ENCODE measurements at places on chromosomes 4 and X.
A peak's percentile ranks its signal among the peaks of the same experiment; 100 is the strongest.

DNA sequence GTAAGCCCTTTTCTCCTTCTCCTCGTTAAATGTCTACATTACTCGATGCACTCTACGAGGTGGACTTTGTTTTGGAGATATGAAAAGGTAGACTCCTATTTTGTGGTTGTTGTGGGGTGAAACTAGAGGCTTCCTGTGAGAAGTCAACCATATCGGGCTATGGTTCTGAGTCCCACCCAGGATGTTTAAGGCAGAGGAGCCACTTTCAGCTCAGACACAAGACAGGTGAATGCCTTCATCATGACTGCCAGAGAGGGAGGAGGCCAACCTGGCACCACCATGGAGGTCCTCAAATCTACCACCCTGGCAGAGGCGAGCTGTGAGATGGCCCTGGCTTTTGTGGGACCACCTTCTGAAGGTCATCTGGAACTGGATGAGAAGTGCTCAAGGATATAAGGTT is 154.4 kb upstream of the KLF3 start:
- no peak for DNase-seq

DNA sequence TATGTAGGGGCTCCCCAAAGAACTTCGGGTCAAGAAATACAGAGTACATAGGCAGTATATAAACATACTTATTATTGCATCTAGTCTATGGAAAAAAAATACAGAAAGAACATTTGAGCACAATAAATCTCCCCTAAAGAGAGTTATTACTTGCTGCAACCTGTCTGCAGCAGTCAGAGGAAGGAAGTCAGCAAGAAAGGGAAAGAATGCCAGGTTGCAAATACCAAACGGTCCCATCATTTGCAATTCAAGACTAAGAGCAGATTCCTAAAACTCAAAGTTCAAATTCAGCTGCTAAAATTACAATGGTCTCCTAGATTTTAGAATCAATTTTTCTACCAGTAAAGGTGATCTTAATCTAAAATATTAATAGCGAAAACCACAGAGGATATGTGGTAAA is 236.2 kb upstream of the NUDT6 start:
- no peak for DNase-seq

- DNase-seq, result no peak
These were observed 125.5 kb downstream of the HTR2C start for GRCh38 chrX:114709406-114709805.

- DNase-seq, result no peak
These were observed 956 bp downstream of the TAPT1 start for GRCh38 chr4:16225167-16225862.

- no peak for DNase-seq
These were observed 68.1 kb upstream of the GRXCR1 start for GRCh38 chr4:42824278-42824977.

DNA sequence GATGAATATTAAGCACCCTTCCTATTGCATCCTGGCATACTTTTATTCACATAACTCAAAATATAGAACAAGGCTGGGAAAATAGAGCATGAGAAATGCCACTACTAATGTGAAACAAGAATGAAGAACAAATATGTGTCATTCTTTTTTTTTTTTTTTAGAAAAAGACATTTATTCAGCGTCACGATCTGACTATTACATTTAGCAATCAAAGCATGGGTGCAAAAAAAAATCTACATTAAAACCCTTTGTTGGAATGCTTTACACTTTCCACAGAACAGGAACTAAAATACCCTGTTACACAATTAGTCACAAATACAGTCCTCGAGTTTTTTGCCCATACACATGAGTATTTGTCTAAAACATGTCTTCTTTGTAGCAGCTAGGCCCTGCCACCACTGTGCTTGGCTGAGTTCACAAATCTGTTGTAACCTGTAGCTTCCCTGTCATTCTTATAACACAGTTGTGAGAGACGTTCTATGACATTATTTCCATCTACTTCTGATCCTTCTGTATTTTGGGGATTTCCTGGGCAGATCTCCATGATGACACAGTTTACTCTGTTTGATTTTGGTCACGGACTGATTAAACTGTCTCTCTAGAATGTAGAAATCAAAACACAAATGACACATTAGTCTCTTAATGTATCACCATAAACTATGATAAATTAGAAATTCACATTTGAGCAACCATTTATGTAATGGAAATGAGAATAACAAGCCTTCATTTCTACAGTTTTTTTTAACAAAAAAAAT is 9.4 kb upstream of the TET2 start:
- no peak for DNase-seq

GRCh38 chrX:25003066-25003849 is 12.5 kb downstream of the ARX start:
- no peak for DNase-seq

DNA sequence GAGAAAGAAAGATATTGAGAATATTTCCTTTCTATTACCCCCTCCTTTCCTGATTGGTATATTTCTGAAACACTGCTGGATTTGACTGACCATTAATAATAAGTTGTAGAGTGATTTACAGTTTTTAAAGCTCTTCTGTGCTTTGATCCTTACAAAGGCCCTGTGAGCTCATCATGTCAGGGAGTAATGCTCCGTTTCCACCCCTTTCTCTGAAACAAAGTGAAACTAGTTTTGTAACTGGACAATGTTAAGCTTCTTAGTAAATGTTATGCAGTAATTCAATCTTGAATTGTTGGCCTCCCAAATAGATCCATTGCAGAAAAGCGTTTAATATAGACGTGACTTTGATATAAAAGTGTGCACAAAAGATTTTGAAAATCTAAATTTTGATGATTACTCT is 190.1 kb upstream of the GNPDA2 start:
- no peak for DNase-seq

- no peak for DNase-seq
These were observed 29.8 kb upstream of the EPGN start for GRCh38 chr4:74278490-74278889.

DNA sequence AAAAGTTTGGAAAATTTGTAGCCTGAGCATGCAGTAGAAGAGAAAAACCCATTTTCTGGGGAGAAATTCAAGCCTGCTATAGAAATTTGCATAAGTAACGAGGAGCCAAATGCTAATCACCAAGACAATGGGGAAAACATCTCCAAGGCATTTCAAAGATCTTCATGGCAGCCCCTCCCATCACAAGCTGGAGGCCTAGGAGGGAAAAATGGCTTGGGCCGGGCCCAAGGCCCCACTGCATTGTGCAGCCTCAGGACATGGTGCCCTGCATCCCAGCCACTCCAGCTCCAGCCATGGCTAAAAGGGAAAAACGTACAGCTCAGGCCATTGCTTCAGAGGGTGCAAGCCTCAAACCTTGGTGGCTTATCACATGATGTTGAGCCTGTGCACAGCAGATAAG is 87.7 kb downstream of the SHROOM4 start:
- DNase-seq, result no peak

DNA sequence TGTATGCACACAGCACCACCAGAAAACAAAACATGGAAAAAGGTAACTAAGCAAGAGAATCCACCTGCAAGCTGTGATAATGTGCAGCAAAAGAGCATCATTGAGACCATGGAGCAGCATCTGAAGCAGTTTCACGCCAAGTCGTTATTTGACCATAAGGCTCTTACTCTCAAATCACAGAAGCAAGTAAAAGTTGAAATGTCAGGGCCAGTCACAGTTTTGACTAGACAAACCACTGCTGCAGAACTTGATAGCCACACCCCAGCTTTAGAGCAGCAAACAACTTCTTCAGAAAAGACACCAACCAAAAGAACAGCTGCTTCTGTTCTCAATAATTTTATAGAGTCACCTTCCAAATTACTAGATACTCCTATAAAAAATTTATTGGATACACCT is 90.2 kb downstream of the TET2 start:
- DNase-seq, result no peak

DNA sequence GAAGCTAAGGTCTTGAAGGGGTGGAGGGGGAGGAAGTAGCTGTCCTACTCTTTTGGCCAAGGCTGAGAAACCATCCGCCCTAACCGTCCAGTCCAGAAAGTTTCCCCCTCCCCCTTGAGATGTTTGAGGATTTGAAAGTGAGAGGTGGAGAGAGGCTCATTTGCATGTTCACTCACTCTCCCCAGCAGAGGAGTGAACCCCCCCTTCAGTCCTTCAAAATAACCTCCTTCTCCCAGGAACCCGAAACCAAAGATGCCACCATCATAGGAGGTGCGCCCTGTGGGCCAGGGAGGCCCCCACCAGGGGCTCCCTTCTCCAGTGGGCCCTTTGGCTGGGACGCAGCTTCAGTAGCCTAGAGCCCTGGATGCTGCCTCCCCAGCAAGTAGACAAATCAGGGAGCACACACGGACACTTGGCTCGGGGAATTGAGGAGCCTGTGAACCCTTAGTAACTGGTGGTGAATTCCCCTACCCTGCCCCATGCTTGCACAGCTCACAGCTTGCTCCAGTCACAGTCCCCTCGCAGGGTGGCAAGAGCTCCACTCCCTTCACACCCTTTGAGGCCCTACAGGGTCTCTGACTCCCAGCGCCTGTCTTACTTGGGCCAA is 25.6 kb downstream of the ELF4 start:
- DNase-seq, result no peak

DNA sequence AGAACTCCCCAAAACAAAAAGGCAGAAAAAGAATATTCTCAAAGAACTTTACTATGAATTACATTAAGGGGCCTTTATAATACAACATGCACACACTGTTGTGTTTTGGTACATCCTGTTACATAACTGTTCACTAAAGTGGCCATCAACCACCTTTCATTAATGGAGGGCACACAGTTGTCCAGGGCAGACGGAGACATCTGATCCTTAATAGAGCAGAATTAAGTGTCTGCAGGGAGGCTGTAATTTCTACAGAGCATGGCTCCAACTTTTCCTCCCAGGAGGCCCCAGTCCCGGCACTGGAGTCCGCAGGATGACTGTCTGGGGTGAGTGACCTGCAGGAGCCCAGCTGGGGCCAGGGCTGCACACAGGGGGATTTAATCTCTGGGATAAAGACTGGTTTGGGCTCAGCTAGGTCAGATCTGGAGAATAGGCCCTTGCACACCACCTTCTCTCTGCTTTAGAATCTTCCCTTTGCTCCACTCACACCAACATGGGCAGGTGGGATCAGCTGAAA is 233.4 kb downstream of the MAML3 start:
- DNase-seq, result no peak

GRCh38 chr4:41644288-41644914 is 104.1 kb downstream of the PHOX2B start:
- peak; percentile 10 for DNase-seq

DNA sequence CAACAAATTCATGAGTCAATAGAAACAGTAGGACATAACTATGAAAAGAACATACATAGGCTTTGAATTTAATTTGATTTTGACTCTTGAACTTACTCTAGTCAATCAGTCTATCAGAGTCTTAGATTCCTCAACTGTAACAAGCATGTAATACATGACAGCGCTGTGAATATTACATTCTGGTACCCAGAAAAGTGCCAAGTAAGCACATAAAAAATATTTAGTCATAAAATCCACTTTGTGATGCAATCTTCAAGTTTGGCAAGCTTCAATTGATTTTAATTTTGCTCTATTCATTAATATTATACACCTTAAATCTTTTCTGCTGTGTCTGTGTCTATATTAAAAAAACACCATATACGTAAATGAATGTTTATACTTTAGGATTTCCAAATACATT is 483.3 kb downstream of the PRR32 start:
- no peak for DNase-seq

- no peak for DNase-seq
These were observed 181.3 kb upstream of the KLF3 start for GRCh38 chr4:38482696-38483095.

DNA sequence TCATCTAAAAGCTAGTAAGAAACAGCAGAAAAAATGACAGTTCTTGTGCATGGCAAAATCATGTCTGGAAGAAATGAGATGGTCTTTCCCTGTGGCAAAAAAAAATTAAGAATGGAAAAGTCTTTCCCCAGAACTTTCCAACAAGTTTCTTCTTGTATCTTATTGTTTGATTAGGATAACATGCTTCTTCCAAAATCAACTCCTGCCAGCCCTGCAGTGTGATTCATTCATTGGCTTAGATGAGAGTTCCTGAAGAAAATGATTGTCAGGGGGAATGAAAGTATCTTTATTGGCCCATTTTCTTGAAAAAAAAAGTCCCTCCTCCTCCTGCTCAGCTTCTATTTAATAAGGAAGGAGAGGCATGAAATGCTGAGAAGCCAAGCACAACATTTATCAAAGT is 407.7 kb downstream of the ARAP2 start:
- DNase-seq, result no peak

DNA sequence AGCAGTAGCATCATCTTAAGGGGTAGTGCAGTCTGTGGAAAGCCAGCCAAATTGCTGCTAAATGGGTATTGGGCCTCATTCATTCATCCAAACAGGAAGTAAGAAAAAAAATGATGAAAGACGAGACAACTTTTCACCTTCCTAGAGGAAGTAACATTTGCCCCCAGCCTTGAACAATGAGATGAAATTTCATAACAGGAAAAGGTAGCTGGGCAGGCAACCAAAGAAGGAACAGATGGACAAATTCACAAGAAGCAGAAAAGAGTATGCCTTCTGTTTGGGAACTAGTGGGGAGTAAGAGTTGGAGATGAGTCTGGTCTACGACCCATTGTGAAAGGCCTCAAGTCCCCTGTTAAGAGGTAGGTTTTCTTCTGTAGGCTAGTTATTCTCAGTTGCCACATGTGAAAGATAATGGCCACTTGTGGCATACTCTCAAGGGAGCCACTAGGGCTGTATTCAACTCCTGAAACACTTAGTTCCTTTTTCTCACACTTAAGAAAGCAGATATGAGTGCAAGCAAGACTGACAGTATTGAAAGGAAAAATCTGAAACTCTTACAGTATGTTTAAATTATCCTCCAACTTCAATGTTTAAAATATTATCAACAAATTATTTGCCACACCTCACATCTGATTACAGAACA is 190.4 kb downstream of the AR start:
- no peak for DNase-seq

DNA sequence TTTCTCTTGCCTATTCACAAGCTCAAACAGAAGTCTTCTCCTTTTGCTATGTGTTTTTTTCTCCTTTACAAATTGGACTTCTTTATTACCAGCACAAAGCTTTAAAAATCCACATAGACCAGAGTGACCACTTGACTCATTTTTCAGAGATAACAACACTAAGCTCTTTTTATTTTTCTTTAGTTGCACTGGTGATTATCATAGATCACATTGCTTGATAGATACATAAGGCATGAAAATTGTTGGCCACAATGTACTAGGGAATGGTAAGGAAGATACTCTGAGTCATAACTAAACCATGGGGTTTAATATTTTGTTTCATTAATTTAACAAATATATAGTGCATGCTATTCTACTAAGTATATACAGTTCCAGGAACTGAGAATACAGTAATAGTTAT is 159.0 kb downstream of the GASK1B start:
- no peak for DNase-seq

DNA sequence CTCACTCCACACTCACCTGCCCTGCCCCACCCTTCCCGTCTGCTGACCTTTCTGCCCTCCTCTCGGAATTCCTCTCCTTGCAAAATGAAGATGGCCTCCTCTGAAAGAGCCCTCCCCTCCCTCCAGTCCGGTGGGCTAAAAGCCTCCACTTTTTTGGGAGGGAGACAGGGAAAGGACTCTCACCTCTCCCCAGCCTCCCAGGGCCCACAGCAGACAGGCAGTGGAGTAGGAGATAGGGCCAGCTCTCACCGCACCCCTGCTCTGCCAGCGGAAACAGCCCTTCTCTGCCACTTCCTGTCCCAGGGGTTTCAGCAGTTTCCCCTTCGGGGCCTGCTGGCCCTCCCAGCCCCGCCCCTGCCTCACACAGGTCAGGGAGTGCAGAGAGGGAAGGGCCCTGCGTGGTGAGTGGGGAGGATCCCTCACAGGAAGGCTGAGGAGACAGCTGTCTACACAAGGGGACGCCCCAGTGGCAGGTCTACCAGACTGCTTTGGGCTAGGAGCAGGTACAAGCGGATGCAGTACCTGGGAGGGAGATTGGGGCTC is 18.2 kb downstream of the ELF4 start:
- DNase-seq, result peak; percentile 72
